ENCODE measurements at places on chromosomes 6 and 20. TPM values are rescaled to one million over a fixed set of nuclear protein-coding genes. Genes with fewer than 3 reads are reported as not detected.

- H3K27ac ChIP-seq = no peak overlapping the region
- no peaks in the 10 kb centered on the region for H3K36me3 ChIP-seq
- no peak overlapping the region for H3K4me3 ChIP-seq
- no peak for DNase-seq
Measured at GRCh38 chr6:79670789-79671188, 39.7 kb downstream of the SH3BGRL2 start.

GRCh38 chr20:3010985-3011723, 32.3 kb upstream of the GNRH2 start:
- DNase-seq = no peak
- no peak overlapping the region for H3K4me3 ChIP-seq
- H3K36me3 ChIP-seq = no peaks in the 10 kb centered on the region
- H3K4me1 ChIP-seq = no peaks in the 10 kb centered on the region
- H3K27me3 ChIP-seq = no peaks in the 10 kb centered on the region
- no peak overlapping the region for H3K27ac ChIP-seq

- peaks cover 7% of the 10 kb centered on the region for H3K4me1 ChIP-seq
- H3K36me3 ChIP-seq = no peaks in the 10 kb centered on the region
- no peak overlapping the region for H3K27ac ChIP-seq
Measured at GRCh38 chr6:20851795-20852194, 317.5 kb downstream of the CDKAL1 start.

GRCh38 chr6:42988486-42989020, 4.2 kb downstream of the PPP2R5D start:
- H3K27me3 ChIP-seq = no peaks in the 10 kb centered on the region
- no peak for DNase-seq
- H3K36me3 ChIP-seq = no peaks in the 10 kb centered on the region
- no peak overlapping the region for H3K4me3 ChIP-seq
- H3K4me1 ChIP-seq = peaks cover 10% of the 10 kb centered on the region

DNA sequence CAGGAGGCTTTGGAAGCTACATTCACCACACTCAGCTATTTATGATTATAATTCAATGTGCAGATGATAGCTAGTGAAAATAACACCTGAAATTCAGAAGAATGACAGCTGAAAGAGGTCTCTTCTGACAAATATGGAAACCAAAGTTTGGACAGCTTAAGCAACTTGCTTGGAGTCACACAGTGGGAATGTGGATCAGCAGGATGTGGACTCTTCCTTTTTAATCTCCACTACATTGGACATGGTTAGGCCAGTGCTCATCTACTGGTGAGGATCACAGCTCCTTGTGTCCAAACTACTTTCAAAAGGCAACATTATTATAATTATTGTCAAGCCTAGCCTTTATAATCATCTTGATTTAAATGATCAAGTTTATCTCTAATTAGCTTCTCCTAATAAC, 10.4 kb downstream of the TRAPPC3L start:
- H3K27ac ChIP-seq = no peak overlapping the region
- no peak for DNase-seq
- no peaks in the 10 kb centered on the region for H3K27me3 ChIP-seq
- H3K36me3 ChIP-seq = no peaks in the 10 kb centered on the region

- H3K27ac ChIP-seq = no peak overlapping the region
- H3K36me3 ChIP-seq = no peaks in the 10 kb centered on the region
- H3K4me3 ChIP-seq = no peak overlapping the region
- H3K4me1 ChIP-seq = no peaks in the 10 kb centered on the region
- DNase-seq = no peak
- no peaks in the 10 kb centered on the region for H3K27me3 ChIP-seq
Measured at GRCh38 chr20:3521852-3522740, 51.3 kb downstream of the ATRN start.

DNA sequence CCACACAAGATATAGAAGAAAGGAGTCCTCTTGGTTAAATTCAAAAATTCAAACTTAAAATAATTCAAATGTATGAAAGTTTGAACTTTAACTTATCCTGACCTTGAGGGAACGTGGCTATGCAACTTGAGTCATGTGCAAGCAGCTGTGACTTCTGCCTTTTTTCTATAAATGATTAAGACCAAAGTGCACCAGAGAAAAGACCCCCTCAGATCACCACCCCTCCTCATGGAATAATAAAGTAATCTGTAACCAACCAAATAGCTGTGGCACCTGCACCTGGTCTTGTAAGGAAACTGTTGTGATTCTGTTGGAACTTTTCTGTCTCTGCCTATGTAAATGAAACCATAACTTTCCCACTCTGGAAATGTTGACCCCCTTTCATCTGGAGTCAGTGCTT, 141.1 kb upstream of the GGTLC1 start:
- no peaks in the 10 kb centered on the region for H3K27me3 ChIP-seq
- H3K27ac ChIP-seq = no peak overlapping the region
- H3K4me1 ChIP-seq = no peaks in the 10 kb centered on the region
- H3K36me3 ChIP-seq = no peaks in the 10 kb centered on the region
- DNase-seq = no peak
- H3K4me3 ChIP-seq = no peak overlapping the region

DNA sequence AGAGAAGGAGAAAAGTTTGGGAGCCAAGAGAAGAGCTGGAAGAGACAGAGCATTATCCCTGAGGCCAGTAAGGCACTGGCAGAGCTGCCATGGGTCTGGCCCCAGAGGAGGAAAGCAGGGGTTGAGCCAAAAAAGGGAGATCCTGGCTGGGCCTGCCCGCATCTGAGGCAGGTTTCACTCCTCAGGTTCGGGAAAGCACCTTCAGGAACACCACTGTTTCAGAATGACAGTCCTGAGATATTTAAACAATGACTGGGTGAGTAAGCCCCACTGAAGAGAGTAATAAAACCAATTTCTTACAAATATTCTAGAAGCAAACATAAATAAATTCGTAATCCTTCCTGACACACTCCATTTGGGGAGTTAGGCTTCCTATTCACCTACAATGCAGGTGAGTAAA, 152.2 kb downstream of the BACH2 start:
- no peaks in the 10 kb centered on the region for H3K27me3 ChIP-seq
- DNase-seq = no peak
- H3K4me3 ChIP-seq = no peak overlapping the region
- H3K36me3 ChIP-seq = no peaks in the 10 kb centered on the region
- peaks cover 2% of the 10 kb centered on the region for H3K4me1 ChIP-seq

DNA sequence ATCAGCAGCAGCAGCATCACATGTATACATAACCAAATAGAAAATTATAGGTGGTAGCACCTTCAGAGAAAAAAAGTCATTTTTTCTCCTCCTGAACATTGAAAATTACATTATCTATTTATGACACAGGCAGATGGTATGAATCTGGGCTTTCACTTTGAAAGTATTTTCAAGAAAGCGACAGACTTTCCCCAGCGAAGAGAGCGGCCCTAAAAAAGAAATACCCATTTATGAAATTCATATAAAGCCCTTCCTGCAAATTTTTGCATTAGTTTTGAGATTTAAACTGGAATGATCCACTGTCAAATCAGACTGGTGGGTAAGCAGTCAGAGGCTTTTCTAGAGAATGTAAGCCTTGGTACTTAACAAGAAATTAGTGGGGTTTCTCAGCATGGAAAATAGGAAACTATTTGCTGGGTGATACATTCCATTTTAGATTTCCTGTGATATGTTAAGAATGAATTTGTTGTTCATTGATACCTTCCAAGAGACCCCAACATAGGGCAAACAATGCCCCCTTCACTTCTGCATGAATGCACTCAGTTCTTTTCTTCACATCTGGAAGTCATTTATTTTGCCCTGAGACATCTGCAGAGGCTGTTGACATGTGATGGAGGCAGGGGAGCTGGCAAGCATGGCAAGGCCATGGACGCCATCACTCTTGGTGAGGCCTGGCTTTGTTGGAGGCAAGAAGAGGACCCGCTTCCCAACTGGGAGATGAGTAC, 147.0 kb downstream of the LINC00237 start:
- H3K36me3 ChIP-seq = no peaks in the 10 kb centered on the region
- H3K4me3 ChIP-seq = no peak overlapping the region
- no peak for DNase-seq
- H3K27me3 ChIP-seq = no peaks in the 10 kb centered on the region
- no peak overlapping the region for H3K27ac ChIP-seq

Gene ANKEF1
- total RNA-seq = 4.6 TPM

Gene C20orf141
- not detected for total RNA-seq

Gene MRAP2
- 0.20 TPM for total RNA-seq

Gene ILRUN
- total RNA-seq = 47.6 TPM

Gene EFCAB8
- 0.20 TPM for total RNA-seq

Gene HLA-DPB1
- total RNA-seq = 44.7 TPM

Gene BPIFA1
- not detected for total RNA-seq

Measured in ovary (tissue), 10 donors.